Kidney epithelial cell (primary cell): ENCODE measurements at places on chromosomes 6 and 20.

- DNase-seq = no peak
Measured at GRCh38 chr20:57117296-57117695, 149.1 kb downstream of the BMP7 start.

GRCh38 chr6:113626475-113626874 lies 230.7 kb upstream of the MARCKS start:
- no peak for DNase-seq

- no peak for DNase-seq
Measured at GRCh38 chr6:106974336-106974998, at the start of gene CD24. CD24 (minus strand) TSS chr6:106974729; CDS start chr6:106974646, 83 bp downstream.

GRCh38 chr6:38262026-38262425 lies 377.7 kb downstream of the BTBD9 start:
- peak; percentile 59 for DNase-seq

DNA sequence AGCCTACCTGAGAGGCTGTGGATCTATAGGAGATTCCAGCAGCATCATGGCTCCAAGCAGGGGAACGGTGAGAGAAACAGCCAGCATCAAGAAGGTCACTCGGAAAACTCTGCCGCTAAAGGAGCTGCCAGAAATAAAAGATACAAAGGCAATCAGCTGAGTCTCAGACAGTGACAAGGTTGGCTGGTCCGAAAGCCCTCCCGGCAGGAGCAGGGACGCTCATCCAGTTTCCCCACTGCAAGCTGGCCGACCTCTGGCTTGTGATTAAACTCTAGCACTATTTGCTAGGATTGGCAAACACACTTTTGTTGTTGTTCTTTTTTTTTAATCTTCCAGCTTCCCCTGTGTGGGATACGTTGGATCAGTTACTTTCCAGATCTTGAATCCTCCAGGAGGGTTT lies 8.7 kb downstream of the APMAP start:
- no peak for DNase-seq

DNA sequence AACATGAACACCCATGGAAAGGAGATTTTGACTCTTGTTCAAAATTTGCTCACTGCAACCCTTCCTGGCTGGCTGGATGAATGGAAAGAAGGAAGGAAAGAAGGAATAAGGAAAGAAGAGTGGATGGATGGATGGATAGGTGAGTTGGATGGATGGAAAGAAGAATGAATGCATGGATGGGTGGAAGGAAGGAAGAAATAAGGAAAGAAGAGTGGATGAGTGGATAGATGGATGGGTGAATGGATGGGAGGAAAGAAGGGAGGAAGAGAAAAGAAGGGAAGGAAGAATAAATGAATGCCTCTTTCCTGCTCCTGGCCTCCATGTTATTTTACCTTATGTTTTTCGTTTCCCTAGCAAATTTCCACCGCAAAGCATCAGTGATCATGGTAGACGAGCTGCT lies 74.2 kb upstream of the RIN2 start:
- DNase-seq = no peak
